ENCODE measurements at places on chromosomes 5 and 9.

DNA sequence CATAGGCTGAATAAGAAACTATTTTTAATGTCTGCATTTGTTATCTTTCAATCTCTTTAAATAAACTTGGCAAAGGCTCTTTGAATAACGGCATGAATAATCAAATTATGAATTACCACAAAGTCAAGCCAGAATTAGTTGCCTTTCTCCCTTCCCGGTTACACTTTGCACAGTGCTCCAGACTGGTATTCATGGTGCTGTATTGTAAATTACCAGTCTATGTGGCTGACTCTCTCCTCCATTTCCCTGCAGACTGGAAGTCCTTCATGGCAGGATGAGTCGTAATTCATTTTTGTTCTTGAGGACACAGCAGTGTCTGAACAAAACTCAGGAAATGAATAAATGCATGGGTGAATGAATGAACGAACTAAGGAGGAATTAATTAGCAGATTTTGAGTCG is 142.9 kb downstream of the GNA14 start:
- no peak for DNase-seq

GRCh38 chr5:76701298-76701697 is 14.6 kb upstream of the F2R start:
- DNase-seq = no peak

DNA sequence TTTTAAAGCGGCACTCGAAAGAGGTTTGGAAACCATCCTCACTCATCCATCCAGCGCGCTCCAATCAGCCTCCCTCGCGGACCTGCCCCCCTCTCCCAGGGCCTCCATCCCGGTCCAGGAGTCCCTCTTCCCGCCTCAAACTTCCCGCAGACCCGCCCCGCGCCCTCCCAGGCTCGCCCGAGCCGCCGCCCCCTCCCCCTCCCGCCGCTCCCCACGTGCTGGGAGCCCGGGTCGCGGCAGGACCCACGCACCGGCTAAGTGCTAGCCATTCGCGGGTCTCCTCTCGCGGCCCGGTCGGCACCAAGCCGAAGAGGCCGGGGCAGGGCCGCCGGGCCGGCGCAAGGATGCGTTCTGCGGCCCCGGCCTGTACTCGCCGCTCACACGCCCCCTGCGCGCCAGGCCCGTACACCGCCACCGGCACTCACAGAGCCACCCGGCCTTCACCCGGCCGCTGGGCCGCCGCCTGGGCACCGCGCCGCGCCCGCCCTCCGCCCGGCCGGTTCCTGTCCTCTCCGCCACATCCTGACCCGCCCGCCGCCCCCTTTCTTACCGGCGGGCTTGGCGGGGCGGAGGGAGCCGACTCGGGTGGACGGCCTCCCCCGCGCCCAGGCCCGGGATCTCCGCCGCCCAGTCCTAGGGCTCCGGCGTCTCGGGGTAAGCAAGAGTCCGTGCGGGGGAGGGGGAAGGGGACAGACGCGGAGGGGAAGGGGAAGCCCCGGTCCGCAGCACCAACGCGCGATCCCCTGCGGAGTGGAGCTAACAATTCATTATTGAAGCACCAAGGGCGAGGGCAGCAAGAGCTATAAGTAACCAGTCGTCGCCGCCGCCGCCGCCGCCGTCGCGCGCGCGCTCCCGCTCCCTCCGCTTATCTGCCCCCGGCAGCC is 576 bp downstream of the CHD1 start:
- peak; percentile 54 for DNase-seq

DNA sequence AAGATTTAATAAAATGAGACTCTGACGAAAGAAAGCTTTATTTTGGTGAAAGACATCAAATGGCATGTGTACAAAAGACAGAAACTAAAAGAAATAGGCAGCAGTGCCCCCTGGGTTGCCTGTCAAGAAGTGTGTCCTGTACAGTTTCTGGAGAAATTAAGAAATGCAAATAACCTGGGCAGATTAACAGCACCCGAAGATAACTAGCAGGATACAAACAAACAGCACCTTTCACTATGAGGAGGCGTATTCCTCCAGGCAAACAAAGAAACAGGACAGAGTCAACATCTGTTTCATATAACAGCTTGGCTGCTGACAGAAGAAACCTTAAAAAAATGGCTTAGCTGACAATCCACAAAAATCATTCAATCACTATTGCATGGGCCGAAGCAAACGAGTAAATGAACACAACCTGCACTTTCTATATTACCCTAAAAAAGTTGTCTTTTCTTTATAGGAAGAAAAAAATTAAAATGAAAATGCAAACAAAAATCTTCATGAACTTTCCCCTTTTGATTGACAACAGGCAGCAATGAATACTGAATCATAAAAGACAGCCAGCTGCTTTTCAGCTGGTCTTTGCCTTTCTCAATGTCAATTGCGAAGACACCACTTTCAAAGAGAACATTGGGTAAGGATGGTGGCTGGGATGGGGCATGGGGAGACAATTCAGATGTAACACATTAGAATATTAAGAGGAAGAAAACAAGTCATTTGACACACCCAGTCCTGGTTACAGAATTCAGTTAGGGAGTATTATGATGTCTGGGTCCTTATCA is 162.1 kb downstream of the ARL15 start:
- no peak for DNase-seq

DNA sequence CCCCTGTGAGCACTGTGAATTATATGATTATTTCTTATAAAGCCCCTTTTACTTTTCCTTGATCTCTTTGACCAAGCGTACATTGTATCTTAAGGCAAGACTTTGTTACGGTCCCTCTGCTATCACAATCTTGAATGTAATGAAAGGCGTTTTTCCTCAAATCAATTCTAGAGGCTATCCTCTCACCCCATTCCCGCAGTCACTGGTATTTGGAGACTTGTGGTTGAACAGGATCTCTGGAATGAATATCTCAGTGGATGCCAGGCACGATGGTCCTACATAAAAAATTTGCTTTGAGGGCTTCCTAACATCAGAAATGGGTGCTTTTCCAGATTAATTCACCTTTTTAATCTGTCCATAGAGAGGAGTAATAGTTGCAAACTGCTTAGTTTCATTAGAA is 151.4 kb upstream of the PAPPA start:
- no peak for DNase-seq

- DNase-seq = no peak
These were observed 338.1 kb downstream of the ASTN2 start for GRCh38 chr9:117076571-117077290.

- DNase-seq = peak; percentile 84
These were observed 191.2 kb downstream of the GNA14 start for GRCh38 chr9:77456829-77457437.

GRCh38 chr5:67028371-67028770 is 168.2 kb downstream of the CD180 start:
- DNase-seq = no peak

DNA sequence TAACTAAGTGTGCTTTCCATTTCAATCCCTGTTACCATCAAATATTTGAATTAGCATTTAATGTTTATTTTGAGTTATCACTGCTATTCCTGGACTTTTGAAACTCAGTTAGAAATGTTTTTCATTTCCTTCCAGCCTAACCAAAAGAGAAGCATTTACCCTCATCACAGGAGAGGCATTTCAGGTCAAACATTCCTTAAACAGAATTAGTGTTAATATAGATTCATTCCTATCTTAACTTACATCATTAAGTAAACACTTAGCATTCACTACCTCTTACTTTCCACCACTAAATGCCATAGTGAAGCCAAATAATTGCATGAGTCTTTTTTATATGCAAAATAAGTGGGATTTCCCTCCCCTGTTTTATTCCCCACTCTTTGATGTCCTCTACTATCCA is 136.6 kb upstream of the OR13F1 start:
- DNase-seq = no peak

DNA sequence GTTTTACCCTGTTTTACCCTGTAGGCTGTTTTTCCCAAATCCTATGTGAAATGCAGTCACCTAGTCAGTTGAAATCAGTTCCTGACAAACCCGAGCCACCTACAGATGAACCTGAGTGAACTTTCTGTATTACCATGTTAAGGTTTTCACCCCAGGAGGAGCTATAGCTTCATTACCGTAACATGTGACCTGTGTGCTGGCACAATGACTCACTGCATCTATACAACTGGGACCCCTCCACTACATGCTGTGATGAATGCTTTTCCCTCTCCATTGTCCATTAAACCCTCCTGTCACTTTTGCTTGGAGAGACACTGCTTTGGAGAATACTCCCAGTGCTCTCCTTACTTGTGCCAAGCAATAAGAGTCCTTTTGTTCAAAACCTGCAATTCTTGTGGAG is 1974.8 kb downstream of the EFNA5 start:
- no peak for DNase-seq

GRCh38 chr9:114953959-114954358 is 23.6 kb upstream of the TNFSF8 start:
- no peak for DNase-seq

DNA sequence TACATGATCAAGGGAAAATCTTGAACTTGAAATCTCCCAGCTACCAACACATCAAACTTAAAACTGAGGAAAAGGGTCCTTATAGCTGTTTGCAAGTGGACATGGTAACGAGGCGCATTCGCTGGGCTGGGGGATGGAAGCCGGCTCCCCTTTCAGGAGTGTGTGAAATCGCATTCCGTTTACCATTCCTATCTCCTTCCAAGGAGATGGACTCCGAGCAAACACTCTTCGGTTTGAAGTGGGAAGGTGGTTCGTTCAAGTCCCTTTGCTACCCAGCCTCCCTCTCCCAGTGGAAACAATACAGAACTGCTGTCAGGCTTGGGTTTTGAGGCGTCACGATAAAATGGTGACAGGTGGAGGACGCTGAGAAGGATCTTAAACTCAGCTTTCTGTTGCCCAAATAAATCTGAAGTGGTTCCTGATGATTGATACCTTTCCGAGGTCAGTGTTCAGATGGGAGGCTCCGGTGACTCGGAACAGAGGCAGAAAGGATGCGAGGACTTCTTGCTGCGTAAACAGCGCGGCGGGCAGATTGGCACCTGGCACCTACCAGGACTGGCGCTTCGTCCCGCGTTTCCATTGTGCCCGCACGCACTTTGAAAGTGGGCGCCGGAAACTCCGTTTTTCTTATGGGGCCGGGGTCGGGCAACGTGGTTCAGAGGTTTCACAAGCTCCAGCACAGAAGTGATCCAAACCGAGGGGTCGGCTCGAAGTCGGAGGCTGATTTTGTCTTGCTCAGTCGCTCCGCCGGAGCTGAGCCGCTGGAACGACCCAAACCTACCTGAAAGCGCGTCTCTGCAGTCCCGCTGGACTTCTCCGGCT is 7.0 kb downstream of the MSX2 start:
- DNase-seq = no peak

DNA sequence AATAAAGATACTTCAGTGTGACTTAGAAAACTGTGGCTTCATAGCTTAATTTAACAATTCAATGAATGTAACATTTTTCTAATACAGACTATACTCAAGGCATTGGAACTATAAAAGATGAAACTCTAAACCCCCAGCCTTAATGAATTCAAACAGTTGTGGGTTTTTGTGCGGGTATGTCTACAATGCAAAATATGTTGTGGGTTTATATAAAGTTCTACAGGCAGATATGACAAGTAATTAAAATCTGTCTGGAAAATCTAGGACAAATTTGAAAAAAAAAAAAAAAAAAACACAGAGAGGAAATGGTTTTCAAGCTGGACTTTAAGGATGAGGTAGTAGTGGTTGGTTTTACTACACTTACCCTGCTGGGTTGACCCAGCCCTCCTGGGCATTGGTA is 467.5 kb upstream of the TLE4 start:
- no peak for DNase-seq

DNA sequence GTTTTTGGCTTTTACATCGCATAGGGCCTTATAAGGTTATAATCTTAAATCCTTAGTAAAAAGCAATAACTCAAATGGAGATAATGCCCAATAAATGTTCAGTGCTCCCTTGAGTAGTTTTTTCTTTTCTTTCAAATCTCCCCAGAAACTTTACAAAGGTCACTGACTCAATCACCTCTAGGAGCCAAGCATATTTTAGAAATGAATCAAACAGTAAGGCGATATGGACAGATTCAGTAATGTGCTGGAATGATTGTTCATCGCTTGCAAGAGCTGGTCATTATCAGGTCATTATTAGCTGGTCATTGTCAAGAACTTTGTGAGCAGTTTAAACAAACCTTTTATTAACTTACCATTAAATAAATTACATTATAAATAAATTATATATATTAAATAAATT is 130.4 kb upstream of the SLIT3 start:
- no peak for DNase-seq

- DNase-seq = no peak
These were observed 16.4 kb upstream of the ANXA6 start for GRCh38 chr5:151173711-151174611.

- no peak for DNase-seq
These were observed 479.5 kb downstream of the TAF11L14 start for GRCh38 chr5:18113721-18114120.

- peak; percentile 35 for DNase-seq
These were observed 16.2 kb downstream of the SFXN1 start for GRCh38 chr5:175494264-175495183.

- no peak for DNase-seq
These were observed 276.1 kb downstream of the HTR1A start for GRCh38 chr5:63686181-63686580.

GRCh38 chr9:123373447-123373923 is 17.5 kb downstream of the CRB2 start:
- no peak for DNase-seq

- no peak for DNase-seq
These were observed 342.0 kb upstream of the WWC1 start for GRCh38 chr5:167949435-167949834.

- DNase-seq = no peak
These were observed 72.5 kb downstream of the PHF2 start for GRCh38 chr9:93648836-93649235.

DNA sequence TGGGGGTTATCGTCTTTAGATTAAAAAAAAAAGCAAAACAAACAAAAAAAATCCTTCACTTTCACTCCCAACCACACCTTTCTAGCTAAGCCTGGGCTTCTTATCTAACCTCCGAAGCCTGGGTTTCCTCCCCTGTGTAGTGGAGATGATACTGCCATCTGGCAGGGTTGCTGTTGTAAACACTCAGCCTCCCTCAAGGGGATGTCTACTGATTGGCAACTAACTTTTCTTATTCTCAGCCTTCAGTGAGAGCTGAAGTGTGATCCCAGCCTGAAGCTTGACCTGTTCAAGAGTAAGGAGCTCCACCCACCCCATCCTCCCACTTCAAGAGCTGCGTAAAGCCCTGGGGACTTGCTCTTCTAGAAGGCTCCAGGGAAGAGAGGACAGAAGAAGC is 21.5 kb upstream of the WWC1 start:
- no peak for DNase-seq

- no peak for DNase-seq
These were observed 45.9 kb downstream of the CERT1 start for GRCh38 chr5:75465480-75465879.

GRCh38 chr9:91960367-91960766 is 10.3 kb upstream of the ROR2 start:
- no peak for DNase-seq

DNA sequence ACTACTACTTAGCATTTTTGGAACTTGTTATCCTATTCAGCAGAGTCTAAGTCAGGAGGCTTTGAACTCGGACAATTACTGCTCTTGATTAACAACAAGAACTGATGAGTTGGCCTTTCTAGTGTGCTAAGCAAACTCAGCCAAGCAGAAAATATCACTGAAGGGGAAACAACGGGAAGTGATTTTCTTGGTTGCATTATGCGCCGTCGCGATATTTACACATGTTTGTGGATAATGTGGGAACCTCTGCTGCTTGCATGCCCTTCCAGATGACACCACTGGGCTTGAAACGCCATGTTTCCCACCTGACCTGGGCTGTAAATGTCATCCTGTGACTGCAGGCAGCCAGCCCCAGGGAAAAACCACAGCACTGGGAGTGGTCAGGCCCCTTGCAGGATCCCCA is 205.5 kb downstream of the PAX5 start:
- DNase-seq = no peak

GRCh38 chr5:133514456-133514855 is 97.9 kb downstream of the FSTL4 start:
- no peak for DNase-seq

- DNase-seq = peak; percentile 49
These were observed 519 bp downstream of the HSPA5 start for GRCh38 chr9:125240649-125240999.

Measured in activated naive CD4-positive, alpha-beta T cell treated with anti-CD3 and anti-CD28 coated beads, Interleukin-2, amount 50 U/mL, for 16 hours (primary cell).